ENCODE measurements at places on chromosomes 5 and 9.

DNA sequence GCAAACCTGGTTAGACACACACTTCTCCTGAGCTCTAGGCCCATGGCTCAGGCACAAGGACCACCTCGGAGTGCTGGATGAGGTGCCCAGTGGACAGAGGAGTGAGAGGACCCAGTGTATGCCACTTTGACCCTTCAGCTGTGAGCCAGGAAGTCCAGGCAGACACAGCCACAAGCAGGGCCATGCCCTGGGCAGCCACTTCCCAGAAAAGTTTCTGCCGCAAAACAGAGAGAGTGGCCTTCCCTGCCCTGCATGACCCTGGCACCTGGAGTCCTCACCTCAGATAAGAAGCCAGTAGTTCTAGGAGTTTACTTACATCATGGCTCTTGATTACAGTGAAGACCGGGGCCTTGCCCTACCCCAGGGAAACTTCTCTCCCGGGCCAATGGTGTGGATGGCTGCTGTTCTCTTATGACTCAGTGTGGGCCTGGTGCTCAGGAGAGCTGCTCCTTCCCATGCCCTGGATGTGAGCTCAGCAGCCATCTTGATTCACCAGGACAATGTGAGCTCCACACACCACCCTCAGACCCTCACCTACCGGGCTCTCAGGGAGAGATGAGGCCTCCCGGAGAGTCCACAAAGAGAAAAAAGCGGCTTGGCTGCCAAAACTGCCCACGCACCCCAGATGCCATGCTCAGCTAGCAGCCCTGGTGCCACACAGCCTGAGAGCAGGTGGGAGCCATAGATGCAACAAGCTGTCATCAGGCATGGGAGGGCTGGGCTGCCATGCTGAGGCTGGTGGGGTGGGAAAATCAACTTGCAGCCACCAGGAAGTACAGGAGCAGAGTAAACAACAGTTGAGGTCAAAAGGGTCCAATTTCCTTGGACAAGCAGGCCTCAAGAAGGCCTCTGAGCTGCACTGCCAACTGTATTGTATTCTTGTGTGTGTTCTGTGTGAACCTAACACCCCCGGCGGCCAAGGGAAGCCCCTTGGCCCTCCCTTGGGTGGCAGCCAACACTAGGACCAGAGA is 11.7 kb upstream of the IRF1 start:
- no peak for DNase-seq

DNA sequence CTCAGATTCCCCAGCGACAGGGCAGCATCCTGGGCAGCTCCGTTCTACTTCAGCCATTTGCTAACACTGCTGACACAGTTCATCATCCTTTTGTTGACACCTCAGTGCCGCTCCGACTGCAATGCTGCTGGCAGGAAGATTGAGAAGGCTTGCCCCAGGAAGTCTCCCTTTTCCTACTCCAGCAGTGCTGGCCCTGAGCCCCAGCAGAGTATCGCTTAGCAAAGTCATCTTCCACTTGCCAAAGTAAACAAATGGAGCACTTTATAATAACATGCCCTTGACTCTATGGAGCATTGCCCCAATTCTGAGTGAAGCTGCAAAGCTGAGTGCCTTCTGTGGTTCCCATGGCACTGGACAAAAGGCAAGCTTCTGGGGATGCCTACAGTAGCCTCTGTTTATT is 32.2 kb downstream of the PRLR start:
- no peak for DNase-seq

DNA sequence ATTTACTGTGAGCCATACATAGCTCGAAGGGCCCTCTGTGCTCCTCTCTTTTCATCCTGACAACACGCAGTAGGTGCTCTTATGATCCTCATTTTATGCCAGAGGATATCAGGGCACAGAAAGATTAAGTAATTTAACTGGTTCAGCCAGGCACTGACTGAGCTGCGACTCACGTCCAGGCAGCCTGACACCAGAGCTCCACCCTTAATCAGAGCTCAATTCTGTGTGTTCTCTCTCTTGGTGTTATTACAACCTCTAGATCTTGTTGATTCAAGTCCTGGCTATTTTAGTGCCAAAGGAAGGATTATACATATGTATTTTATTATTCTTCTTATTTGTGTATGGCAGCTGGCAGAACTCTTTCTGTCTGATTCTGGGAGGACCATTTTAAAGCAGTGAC is 59.7 kb downstream of the OSMR start:
- no peak for DNase-seq

- DNase-seq, result no peak
Observed at GRCh38 chr5:14129123-14129522, 14.0 kb upstream of the TRIO start.

DNA sequence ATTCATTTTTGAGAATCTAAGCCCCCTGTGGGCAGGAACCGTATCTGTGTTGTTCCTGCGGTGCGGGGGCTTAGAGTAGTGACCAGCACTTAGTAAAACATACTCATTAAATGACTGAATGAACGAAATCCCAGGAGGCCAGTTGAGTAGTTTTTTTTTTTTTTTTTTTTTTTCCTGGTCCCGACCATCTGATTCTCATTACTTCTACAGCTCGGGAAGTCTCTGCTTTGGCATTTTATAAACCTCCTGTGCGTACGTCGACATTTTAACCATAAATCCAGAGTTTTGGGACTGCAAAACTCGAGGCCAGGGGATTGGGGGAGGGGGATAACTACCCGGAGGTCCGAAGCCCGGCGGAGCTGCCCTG is 31.5 kb upstream of the SPRY4 start:
- DNase-seq, result no peak

DNA sequence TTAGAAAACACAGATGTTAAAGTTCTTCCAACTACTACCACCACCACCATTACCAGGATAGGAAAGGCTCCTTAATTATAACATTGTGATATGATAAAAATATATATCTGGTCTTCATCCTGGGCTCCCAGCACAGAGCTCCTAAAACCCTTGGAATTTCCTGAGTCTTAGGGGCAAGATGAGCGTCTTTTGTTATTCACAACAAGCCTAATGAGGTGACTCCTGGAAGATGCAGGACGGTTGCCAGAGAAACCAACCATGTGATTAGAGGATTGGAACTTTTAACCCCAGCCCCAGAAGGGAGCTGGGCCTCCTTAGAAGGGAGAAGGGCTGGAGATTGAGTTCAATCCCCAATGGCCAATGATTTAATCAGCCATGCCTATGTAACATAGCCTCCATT is 148.0 kb upstream of the ADRA1B start:
- DNase-seq, result no peak

GRCh38 chr9:123081824-123082223 is 48.4 kb downstream of the GPR21 start:
- peak; percentile 7 for DNase-seq

GRCh38 chr9:76567086-76567485 is 108.1 kb downstream of the GCNT1 start:
- DNase-seq, result no peak

DNA sequence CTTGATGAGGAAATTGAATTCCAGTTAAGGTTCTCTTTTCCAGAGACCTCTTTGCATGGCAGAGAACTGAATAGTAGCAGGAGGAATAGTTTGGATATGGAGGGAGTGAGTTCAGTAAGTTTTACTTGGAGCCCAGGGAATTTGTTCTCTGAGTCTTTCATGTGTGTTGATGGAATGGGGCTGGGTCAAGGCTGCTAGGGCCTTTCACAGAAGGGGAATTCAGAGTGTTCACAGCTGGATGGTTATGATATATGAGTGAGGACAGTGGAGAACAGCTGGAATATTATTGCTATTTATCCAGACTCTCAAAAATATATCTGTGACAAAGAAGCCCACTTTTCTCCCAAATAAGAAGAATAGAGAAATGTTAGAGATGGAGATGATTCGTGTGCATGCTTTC is 372.8 kb downstream of the PLK2 start:
- DNase-seq, result no peak

GRCh38 chr5:37823433-37824152 is 16.2 kb downstream of the GDNF start:
- no peak for DNase-seq

DNA sequence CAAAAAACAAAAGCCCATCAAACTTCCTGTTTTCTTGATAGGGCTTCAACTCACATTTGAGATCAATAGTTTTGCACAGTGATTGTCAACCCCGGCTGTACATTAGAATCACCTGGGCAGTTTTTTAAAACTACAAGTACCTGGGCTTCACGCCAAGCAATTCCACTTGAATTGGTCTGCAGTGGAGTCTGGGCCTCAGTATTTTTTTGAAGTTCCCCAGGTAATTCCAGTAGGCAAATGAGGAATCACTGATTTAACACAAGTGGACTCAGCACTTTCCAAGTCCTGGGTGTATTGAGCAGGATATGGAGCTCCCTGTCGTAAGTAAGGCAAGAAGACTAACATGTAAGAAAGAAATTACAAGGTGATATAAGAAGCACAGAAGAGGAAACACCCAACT is 14.8 kb upstream of the SMIM15 start:
- DNase-seq, result no peak

DNA sequence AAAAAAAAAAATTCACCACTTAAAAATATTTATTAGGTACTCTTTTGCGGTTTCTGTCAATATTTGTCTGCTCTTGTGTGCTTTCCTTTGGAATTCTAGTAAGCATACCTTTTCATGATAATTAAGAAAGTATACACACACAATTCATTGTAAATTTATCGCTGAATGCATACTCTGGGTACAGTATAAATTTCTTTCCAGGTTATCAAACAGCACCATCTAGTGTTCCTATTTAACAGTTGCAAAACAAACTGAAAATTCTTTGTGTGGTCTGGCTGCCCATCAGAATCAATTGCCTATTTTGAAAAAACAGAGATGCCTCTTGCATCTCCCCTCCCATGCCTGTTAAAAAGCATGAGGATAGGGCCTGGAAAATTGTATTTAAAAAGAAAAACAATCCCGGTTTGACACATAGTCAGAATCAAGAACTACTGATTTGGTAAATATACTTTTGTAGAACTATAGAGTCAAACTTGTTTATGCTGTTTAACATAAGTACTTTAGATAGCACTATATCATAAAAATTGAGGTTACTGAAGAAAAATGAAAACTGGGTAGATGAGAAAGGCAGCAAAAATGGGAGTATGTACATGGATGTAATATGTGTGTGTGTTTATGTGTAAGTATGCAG is 16.2 kb downstream of the PGGT1B start:
- peak; percentile 30 for DNase-seq

GRCh38 chr9:31669311-31669710 is 715.1 kb upstream of the ACO1 start:
- no peak for DNase-seq

DNA sequence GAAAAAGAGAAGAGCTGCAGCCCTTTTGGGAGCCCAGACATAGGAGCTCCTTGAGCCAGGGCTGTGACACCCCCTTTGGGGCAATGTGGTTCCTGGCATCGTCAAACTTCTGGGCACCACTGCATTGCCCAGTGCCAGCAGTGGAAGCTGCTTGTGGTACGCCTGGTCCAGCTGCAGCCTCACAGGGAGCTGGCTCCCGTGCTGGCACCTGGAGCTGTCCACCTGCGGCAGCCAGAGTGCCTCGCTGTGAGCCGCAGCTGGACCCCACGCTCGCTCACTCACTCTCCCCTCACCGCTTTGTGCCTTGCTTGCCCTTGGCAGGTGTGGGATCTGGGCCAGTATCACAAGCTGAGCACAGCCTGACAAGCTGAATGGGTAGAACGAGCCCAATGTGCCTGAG is 1150.8 kb upstream of the CDH6 start:
- no peak for DNase-seq

DNA sequence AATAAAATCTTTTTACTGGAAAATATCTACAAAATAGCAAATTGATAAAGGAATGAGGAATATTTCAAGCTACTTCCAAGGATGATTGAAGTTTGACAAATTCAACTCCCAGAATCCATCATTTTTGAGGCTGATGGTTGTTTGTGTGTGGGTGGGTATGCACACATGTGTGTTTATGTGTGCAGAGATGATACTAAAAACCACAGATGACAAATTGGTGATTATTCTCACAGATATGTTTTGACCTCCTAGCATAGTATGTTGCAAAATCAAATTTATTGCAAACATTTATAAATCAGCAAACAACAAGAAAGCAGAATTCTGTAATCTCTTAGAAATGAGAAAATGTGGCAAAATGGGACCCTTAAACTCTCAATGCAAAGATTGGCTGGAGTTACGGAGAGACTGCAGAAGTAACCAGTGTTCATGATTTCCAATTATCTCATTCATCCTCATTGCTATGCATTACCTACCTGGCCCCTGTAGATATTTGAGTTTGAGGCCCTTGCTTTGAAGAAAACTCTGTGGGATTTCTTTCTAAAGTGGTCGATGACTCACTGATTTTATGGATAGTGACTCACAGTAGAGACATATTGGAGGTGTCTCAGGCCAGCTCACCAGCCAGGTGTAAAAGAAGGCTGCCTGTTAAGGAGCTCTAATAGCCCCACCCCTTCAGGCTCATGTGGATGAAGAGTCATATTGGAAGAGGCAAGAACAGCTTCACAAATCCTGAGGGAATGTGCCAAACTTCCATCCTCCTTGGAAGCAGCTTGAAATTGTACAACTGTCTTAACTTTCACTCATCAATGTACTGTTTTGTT is 44.6 kb upstream of the TMC1 start:
- DNase-seq, result no peak

- no peak for DNase-seq
Observed at GRCh38 chr5:117863586-117864296, 1124.6 kb downstream of the DTWD2 start.

Data from DMS 273 treated with DMSO at 0.1 percent for 48 hours (cell line).